ENCODE measurements at places on chromosomes 11 and 22.

DNA sequence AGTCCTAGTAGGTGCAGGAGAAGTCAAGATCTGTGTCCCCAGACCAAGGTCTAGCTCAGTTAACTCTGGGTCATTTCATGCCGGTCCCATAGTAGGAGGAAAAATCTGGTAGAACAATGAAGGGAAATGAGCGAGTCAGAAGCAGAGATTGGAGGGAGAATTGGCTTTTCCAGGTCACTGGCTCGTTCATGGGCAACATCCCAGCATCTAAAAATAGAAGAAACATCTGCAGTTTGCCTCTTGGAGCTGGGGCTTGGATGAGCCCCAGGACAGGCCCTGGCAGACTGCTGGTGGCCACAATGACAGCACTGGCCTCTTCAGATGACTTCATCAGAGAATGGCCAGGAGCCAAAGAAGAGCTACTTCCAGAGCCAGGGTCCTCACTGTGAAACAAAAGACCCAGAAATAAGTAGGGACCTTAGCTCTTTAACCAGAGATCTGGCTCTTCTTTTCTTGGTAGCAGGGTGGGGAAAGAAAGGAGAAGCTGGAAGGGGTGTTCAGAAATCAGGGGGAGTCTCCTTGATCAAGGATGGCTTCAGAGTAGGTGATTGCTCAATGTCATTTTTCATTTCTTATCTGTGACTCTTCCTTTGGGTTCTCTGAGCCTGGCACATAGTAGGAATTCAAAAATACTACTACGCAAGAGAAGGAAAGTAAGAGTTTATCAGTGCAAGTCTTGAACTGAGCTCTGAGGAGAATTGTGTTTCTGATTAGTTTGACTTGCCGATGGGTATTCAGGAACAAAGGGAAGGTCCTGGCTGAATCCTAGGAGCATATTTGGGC lies 102.6 kb downstream of the TMPRSS5 start:
- H3K36me3 ChIP-seq, result no peaks in the 10 kb centered on the region
- H3K27ac ChIP-seq, result no peak overlapping the region
- H3K27me3 ChIP-seq, result no peaks in the 10 kb centered on the region
- no peaks in the 10 kb centered on the region for H3K4me1 ChIP-seq

GRCh38 chr22:43726322-43726721 lies 85.8 kb downstream of the EFCAB6 start:
- H3K36me3 ChIP-seq, result no peaks in the 10 kb centered on the region
- H3K4me1 ChIP-seq, result peaks cover 3% of the 10 kb centered on the region
- no peaks in the 10 kb centered on the region for H3K27me3 ChIP-seq
- no peak overlapping the region for H3K27ac ChIP-seq

DNA sequence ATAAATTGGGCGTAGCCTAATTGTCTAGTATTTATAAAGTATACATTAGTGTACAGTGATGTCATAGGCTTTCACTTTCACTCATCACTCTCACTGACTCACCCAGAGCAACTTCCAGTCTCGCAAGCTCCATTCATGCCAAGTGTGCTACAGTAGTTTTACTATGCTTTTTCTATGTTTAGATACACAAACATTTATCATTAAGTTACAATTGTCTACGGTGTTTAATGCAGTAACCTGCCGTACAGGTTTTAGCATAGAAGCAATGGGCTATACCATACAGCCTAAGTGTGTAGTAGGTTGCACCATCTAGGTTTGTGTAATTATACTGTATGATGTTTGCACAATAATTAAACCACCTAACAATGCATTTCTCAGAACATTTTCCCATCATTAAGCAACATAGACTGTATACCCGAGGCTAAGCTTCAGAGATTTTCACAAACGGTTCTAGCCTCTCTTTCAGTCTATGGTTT lies 17.5 kb downstream of the OR9G1 start:
- no peaks in the 10 kb centered on the region for H3K36me3 ChIP-seq
- H3K27me3 ChIP-seq, result no peaks in the 10 kb centered on the region
- no peak overlapping the region for H3K27ac ChIP-seq
- H3K4me3 ChIP-seq, result no peak overlapping the region
- no peak for DNase-seq

- no peaks in the 10 kb centered on the region for H3K27me3 ChIP-seq
- no peak overlapping the region for H3K27ac ChIP-seq
- DNase-seq, result no peak
- H3K36me3 ChIP-seq, result no peaks in the 10 kb centered on the region
Observed at GRCh38 chr22:19664406-19664805, 49.9 kb upstream of the SEPTIN5 start.

DNA sequence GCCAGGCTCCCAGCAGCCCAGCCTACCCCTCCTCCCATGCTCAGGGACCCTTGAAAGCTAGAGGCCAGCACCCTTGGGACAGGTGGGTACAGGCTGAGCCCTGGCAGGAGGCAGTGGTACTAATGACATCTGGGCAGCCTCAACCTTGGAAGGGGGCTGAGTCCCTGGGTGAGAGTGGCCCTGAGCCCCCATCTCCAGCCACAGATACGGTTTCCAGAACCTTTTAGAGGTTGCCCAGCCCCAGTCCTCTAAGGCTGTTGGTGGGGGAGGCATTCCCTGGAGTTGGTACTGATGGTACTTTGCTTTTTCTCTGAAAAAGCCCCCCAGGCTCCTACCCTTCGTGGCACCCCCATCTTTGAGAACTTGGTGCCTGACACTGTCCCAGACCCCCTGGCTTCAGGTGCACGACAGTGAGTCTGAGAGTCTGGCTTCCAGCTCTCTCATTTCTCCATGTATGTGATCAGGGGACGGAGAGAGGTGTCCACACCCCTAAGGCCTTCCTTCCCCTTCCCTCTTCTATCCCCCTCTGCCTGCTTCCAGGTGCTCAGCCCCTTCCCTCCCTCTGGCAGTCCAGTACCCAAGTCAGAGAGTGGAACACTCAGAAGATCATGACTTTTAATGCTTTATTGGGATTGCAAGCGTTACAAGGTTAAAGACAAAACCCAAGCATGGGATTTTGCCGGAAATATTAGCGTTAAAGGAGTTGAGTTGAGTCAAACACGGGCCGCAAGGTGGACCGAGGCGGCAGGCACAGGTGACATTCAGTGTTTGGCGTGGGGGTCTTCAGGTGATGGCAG lies 10.5 kb downstream of the IGF2 start:
- no peak overlapping the region for H3K27ac ChIP-seq
- H3K4me3 ChIP-seq, result no peak overlapping the region
- no peaks in the 10 kb centered on the region for H3K27me3 ChIP-seq
- no peak for DNase-seq
- no peaks in the 10 kb centered on the region for H3K4me1 ChIP-seq

GRCh38 chr11:64858467-64859263 lies 14.2 kb upstream of the CDC42BPG start:
- peaks cover 14% of the 10 kb centered on the region for H3K4me1 ChIP-seq
- no peaks in the 10 kb centered on the region for H3K27me3 ChIP-seq
- DNase-seq, result no peak
- no peak overlapping the region for H3K4me3 ChIP-seq

GRCh38 chr22:19636696-19637407 lies 77.5 kb upstream of the SEPTIN5 start:
- H3K4me1 ChIP-seq, result no peaks in the 10 kb centered on the region
- no peaks in the 10 kb centered on the region for H3K27me3 ChIP-seq
- no peaks in the 10 kb centered on the region for H3K36me3 ChIP-seq
- no peak overlapping the region for H3K4me3 ChIP-seq
- no peak overlapping the region for H3K27ac ChIP-seq
- DNase-seq, result no peak

DNA sequence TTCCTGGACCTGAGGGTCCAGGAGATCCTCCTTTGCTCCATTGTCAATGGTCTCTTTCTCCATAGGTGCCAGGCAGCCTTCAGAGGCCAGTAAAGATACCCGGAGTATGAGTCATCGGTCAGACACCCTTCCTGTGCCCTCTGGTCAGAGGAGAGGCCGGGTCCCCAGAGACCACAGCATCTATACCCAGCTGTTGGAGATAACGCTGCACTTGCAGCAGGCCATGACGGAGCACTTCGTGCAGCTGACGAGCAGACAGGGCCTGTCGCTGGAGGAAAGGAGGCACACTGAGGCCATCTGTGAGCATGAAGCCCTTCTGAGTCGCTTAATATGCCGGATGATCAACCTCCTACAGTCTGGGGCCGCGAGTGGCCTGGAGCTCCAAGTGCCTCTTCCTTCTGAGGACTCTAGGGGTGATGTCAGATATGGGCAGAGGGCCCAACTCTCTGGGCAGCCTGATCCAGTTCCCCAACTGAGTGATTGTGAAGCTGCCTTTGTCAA lies at the start of gene ACCSL:
TSS of gene ACCSL (plus strand) at position 51 of the 501 bp plus-strand sequence. CDS start at position 107, 56 bp downstream.
- no peaks in the 10 kb centered on the region for H3K27me3 ChIP-seq
- H3K36me3 ChIP-seq, result no peaks in the 10 kb centered on the region
- DNase-seq, result no peak
- no peak within 1 kb of the TSS for H3K4me3 ChIP-seq

DNA sequence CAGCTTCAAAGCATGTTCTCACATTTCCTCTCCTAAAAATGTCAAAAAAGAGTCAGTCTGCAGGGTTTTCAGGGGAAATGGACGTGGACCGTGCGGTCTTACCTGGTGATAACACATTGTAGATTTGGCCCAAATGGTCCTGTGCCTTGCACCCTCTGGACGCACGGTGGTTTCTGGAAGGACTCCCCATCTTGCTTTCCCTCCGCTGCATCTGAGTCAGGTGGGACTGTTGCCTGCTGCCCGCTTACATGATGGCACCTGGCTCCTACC lies 1290.1 kb downstream of the TBC1D22A start:
- no peaks in the 10 kb centered on the region for H3K36me3 ChIP-seq
- DNase-seq, result no peak
- H3K4me1 ChIP-seq, result no peaks in the 10 kb centered on the region
- H3K4me3 ChIP-seq, result no peak overlapping the region

GRCh38 chr11:43944761-43945311 lies 2.4 kb downstream of the C11orf96 start:
- H3K36me3 ChIP-seq, result no peaks in the 10 kb centered on the region
- peaks cover 51% of the 10 kb centered on the region for H3K27me3 ChIP-seq
- peaks cover 7% of the 10 kb centered on the region for H3K4me1 ChIP-seq

- H3K36me3 ChIP-seq, result no peaks in the 10 kb centered on the region
- no peaks in the 10 kb centered on the region for H3K27me3 ChIP-seq
- no peaks in the 10 kb centered on the region for H3K4me1 ChIP-seq
- no peak for DNase-seq
Observed at GRCh38 chr11:124043420-124043819, 2.3 kb upstream of the OR10G7 start.
